ENCODE measurements at places on chromosomes 5 and 9. TPM values are rescaled to one million over a fixed set of nuclear protein-coding genes. Genes with fewer than 3 reads are reported as not detected.

Gene CEL
- 0.52 TPM for total RNA-seq

Gene FGF10
- total RNA-seq, result 40.6 TPM

Gene CDH10
- 0.08 TPM for total RNA-seq

Gene FRMPD1
- not detected for total RNA-seq

Gene RASEF
- 0.39 TPM for total RNA-seq

Gene LHX3
- not detected for total RNA-seq

Gene TXNDC8
- not detected for total RNA-seq

Gene CA9
- 6.7 TPM for total RNA-seq

Gene PCDHGC3
- total RNA-seq, result 51.5 TPM

Gene NIM1K
- total RNA-seq, result 0.96 TPM

Gene PCDHB14
- total RNA-seq, result 1.4 TPM

Gene FGF18
- not detected for total RNA-seq

Gene NRG2
- not detected for total RNA-seq

Gene LECT2
- not detected for total RNA-seq

Gene PCDHA1
- total RNA-seq, result not detected

Gene LRRC19
- total RNA-seq, result not detected

Gene SH3TC2
- total RNA-seq, result 0.52 TPM

Gene DMGDH
- total RNA-seq, result 1.2 TPM

Gene PDE6A
- total RNA-seq, result 0.13 TPM

Gene SLC28A3
- total RNA-seq, result 0.13 TPM

Gene PCDHGA9
- 1.4 TPM for total RNA-seq

Gene ROPN1L
- 0.39 TPM for total RNA-seq

Gene AFAP1L1
- 9.7 TPM for total RNA-seq

Gene PCDHA9
- not detected for total RNA-seq

Gene DDX4
- total RNA-seq, result not detected

Gene PCDHGB6
- 5.7 TPM for total RNA-seq

Gene CD72
- 1.1 TPM for total RNA-seq

Gene ADCY2
- total RNA-seq, result under 0.01 TPM

Gene N4BP3
- total RNA-seq, result 2.8 TPM

Gene CKS2
- total RNA-seq, result 278 TPM

Gene MSX2
- total RNA-seq, result 3.7 TPM

Gene OTP
- 0.24 TPM for total RNA-seq

Gene TRIM36
- total RNA-seq, result 1.4 TPM

Gene PCDHGA1
- 0.13 TPM for total RNA-seq

Gene KCTD16
- 0.40 TPM for total RNA-seq

Gene IL5
- not detected for total RNA-seq

Gene CDC25C
- total RNA-seq, result 11.1 TPM

Gene IQGAP2
- 1.4 TPM for total RNA-seq

Gene SPINK13
- not detected for total RNA-seq

Gene AGXT2
- total RNA-seq, result not detected

Gene SLCO6A1
- not detected for total RNA-seq

Gene PITX1
- 3.2 TPM for total RNA-seq

Gene ST6GALNAC6
- 66.2 TPM for total RNA-seq

Gene STPG3
- not detected for total RNA-seq

Gene HTR4
- total RNA-seq, result not detected

Gene DNAI1
- total RNA-seq, result not detected

Gene OBP2B
- total RNA-seq, result not detected

Gene C9orf50
- total RNA-seq, result 0.13 TPM
